Hepatocyte (in vitro differentiated cells): ENCODE measurements at places on chromosomes 11 and 22. TPM values are rescaled to one million over a fixed set of nuclear protein-coding genes. Genes with fewer than 3 reads are reported as not detected.

CACNA1I gene
- 0.16 and 0.17 TPM in 2 replicates for total RNA-seq

- H3K27ac ChIP-seq = peak overlapping the region; percentile 60
- H3K27me3 ChIP-seq = no peaks in the 10 kb centered on the region
- no peak overlapping the region for H3K4me3 ChIP-seq
- DNase-seq = peak; percentile 39
- H3K4me1 ChIP-seq = no peaks in the 10 kb centered on the region
Observed at GRCh38 chr11:12540913-12541582, 133.2 kb upstream of the TEAD1 start.

GRCh38 chr11:63764679-63765647, 3.6 kb downstream of the ZFTA start:
- no peak overlapping the region for H3K4me3 ChIP-seq
- H3K27ac ChIP-seq = peak overlapping the region; percentile 93
- no peaks in the 10 kb centered on the region for H3K27me3 ChIP-seq
- no peaks in the 10 kb centered on the region for H3K36me3 ChIP-seq

DNA sequence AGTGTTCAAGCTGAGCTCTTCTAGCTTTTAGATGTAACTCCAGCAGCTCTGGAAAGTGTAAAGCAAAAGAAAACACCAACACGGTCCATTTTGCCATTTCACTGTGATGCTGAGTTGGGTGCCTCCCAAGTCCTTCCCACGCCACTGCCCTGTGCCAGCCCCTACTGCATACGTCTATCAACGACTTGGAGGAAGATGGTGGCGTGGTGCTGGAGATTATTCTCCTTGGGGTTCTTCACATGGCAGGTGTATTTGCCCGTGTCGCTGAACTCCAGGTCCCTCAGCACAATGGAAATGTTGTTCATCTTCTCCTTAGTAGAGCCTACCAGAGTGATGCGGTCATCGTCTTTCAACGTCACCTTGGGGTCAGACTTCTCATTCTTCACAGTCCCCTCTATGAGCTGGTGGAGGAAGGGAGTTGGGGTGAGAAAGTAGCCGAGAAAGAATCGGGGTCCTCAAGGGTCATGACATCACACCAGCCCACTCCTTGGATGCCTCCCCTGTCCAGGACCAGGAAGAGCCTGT, 8.9 kb downstream of the SCN4B start:
- peaks cover 33% of the 10 kb centered on the region for H3K27me3 ChIP-seq
- no peaks in the 10 kb centered on the region for H3K36me3 ChIP-seq
- H3K4me1 ChIP-seq = no peaks in the 10 kb centered on the region
- H3K4me3 ChIP-seq = no peak overlapping the region

GRCh38 chr11:78050964-78051831, 12.5 kb upstream of the THRSP start:
- H3K36me3 ChIP-seq = no peaks in the 10 kb centered on the region
- peak; percentile 58 for DNase-seq
- H3K27ac ChIP-seq = peak overlapping the region; percentile 86

GRCh38 chr22:16819249-16819648, 6.0 kb downstream of the XKR3 start:
- H3K27me3 ChIP-seq = no peaks in the 10 kb centered on the region
- no peak overlapping the region for H3K4me3 ChIP-seq
- H3K36me3 ChIP-seq = no peaks in the 10 kb centered on the region
- no peak for DNase-seq

GRCh38 chr22:25816522-25817059, 74.6 kb downstream of the MYO18B start:
- H3K36me3 ChIP-seq = no peaks in the 10 kb centered on the region
- no peak for DNase-seq
- no peak overlapping the region for H3K27ac ChIP-seq
- H3K27me3 ChIP-seq = peaks cover 15% of the 10 kb centered on the region
- no peaks in the 10 kb centered on the region for H3K4me1 ChIP-seq
- no peak overlapping the region for H3K4me3 ChIP-seq

DNA sequence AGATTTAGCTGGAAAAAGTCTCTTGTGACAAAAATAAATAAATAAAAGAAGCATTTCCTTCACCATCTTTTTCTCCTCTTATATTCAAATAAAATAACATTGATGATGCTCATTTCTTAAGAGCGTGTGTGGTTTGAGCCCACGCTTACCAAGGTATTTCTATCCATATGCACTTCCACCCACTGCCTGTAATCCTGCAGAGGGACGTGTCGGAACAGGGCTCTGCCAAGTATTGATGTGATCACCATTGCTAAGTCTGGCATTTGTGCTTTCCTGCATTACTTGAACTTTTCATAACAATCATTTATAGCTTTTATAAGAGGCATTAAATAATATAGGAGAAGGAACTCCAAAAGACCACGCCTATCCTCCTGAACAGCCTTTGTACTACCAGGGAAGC, 107.6 kb downstream of the SHANK2 start:
- H3K4me1 ChIP-seq = no peaks in the 10 kb centered on the region
- no peak overlapping the region for H3K4me3 ChIP-seq
- no peaks in the 10 kb centered on the region for H3K27me3 ChIP-seq
- no peaks in the 10 kb centered on the region for H3K36me3 ChIP-seq
- no peak overlapping the region for H3K27ac ChIP-seq

OLFML1 gene
- 9.3 and 11.4 TPM in 2 replicates for total RNA-seq

- peak overlapping the region; percentile 25 for H3K27ac ChIP-seq
- H3K36me3 ChIP-seq = no peaks in the 10 kb centered on the region
- no peaks in the 10 kb centered on the region for H3K27me3 ChIP-seq
Observed at GRCh38 chr11:104776501-104777170, 121.6 kb downstream of the CASP12 start.

GRCh38 chr11:30317030-30317429, 5.9 kb upstream of the ARL14EP start:
- no peak overlapping the region for H3K4me3 ChIP-seq
- no peak overlapping the region for H3K27ac ChIP-seq
- peaks cover 3% of the 10 kb centered on the region for H3K27me3 ChIP-seq
- DNase-seq = no peak
- no peaks in the 10 kb centered on the region for H3K36me3 ChIP-seq

LDHA gene
- 380 and 421 TPM in 2 replicates for total RNA-seq

JAML gene
- 3.5 and 5.3 TPM in 2 replicates for total RNA-seq

- peaks cover 33% of the 10 kb centered on the region for H3K4me1 ChIP-seq
- no peaks in the 10 kb centered on the region for H3K27me3 ChIP-seq
- H3K4me3 ChIP-seq = no peak overlapping the region
- peak; percentile 67 for DNase-seq
- H3K36me3 ChIP-seq = peaks cover 4% of the 10 kb centered on the region
Observed at GRCh38 chr11:57320719-57321387, 3.9 kb downstream of the TNKS1BP1 start.

- H3K27ac ChIP-seq = peak overlapping the region; percentile 49
- no peak for DNase-seq
- no peaks in the 10 kb centered on the region for H3K27me3 ChIP-seq
- H3K36me3 ChIP-seq = no peaks in the 10 kb centered on the region
- no peaks in the 10 kb centered on the region for H3K4me1 ChIP-seq
Observed at GRCh38 chr11:70323806-70324205, 53.3 kb downstream of the PPFIA1 start.

GRCh38 chr11:3133261-3134217, 31.6 kb downstream of the OSBPL5 start:
- H3K27me3 ChIP-seq = no peaks in the 10 kb centered on the region
- H3K27ac ChIP-seq = no peak overlapping the region
- no peak for DNase-seq
- H3K36me3 ChIP-seq = no peaks in the 10 kb centered on the region

INPP5J gene
- total RNA-seq = 3.4 and 3.5 TPM in 2 replicates

DNA sequence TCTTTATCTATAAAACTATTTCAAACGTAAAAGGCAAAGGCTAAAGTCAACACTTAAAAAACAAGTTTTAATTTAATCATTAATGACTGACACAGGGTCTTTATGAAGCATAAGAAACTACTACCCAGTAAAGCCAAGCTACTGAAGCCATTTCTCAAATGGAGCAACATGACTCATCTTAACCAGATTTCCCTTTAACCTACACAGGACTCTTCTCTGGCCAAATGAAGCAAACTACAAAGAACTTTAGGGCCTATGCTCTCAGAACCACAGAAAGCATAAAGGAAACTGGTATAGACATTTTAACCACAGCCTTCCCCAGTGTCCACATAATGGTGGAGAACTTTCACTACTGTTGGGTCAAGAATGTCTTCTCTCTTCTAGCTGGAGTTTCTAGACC, 34.7 kb downstream of the ALG9 start:
- peak; percentile 18 for DNase-seq
- H3K27ac ChIP-seq = peak overlapping the region; percentile 57
- H3K27me3 ChIP-seq = no peaks in the 10 kb centered on the region
- H3K4me3 ChIP-seq = no peak overlapping the region
- no peaks in the 10 kb centered on the region for H3K36me3 ChIP-seq
- peaks cover 40% of the 10 kb centered on the region for H3K4me1 ChIP-seq

- H3K27ac ChIP-seq = no peak overlapping the region
- H3K36me3 ChIP-seq = no peaks in the 10 kb centered on the region
- peaks cover 18% of the 10 kb centered on the region for H3K4me1 ChIP-seq
- H3K4me3 ChIP-seq = no peak overlapping the region
- peak; percentile 75 for DNase-seq
Observed at GRCh38 chr11:27296497-27296896, 66.5 kb downstream of the CCDC34 start.

DNA sequence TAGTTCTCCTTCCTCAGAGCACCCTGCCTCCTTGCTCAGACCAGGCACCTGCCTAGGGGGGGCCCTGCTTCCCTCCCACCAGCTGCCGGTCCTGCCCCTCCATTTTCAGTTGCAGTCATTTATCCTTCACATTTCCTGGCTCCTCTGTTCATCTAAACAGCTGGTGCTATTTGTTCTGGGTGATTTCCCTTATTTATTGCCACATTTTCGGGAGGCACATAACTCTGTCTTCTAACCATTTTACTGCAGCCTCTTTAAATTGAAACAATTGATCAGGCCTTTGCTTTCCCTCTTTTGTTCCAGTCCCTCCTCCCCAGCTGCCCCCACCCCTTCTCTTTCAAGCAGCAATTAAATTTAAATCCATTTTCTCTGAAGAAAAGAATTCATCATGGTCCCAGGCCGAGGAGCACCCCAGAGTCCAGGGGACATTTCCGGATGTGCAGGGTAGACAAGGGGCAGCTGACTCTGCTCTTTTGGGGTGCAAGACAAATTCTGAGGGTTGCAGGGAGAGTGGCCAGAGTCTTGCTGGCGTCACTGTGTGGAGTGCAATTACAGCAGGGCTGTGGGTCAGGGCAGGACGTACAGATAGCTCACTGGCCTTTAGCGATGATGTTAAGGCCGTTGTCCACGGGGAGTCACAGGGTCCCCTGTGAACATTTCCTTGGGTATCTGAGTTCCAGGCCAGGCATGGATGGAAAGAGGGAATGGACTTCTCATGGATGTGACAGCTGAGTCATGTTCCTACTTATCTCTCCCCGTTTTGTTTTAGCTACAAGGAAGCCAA, 476.4 kb downstream of the TBC1D22A start:
- no peak for DNase-seq
- H3K27ac ChIP-seq = no peak overlapping the region
- no peak overlapping the region for H3K4me3 ChIP-seq
- H3K4me1 ChIP-seq = no peaks in the 10 kb centered on the region

GRCh38 chr11:110022548-110022947, 70.6 kb upstream of the ZC3H12C start:
- H3K27ac ChIP-seq = no peak overlapping the region
- no peak for DNase-seq
- H3K27me3 ChIP-seq = no peaks in the 10 kb centered on the region
- no peak overlapping the region for H3K4me3 ChIP-seq
- H3K4me1 ChIP-seq = peaks cover 10% of the 10 kb centered on the region

KCNQ1 gene
- total RNA-seq = 1.8 and 4.0 TPM in 2 replicates

- DNase-seq = no peak
- no peaks in the 10 kb centered on the region for H3K36me3 ChIP-seq
- H3K27me3 ChIP-seq = no peaks in the 10 kb centered on the region
- no peak overlapping the region for H3K27ac ChIP-seq
Observed at GRCh38 chr11:1139441-1140083, 18.2 kb upstream of the MUC5AC start.

DNA sequence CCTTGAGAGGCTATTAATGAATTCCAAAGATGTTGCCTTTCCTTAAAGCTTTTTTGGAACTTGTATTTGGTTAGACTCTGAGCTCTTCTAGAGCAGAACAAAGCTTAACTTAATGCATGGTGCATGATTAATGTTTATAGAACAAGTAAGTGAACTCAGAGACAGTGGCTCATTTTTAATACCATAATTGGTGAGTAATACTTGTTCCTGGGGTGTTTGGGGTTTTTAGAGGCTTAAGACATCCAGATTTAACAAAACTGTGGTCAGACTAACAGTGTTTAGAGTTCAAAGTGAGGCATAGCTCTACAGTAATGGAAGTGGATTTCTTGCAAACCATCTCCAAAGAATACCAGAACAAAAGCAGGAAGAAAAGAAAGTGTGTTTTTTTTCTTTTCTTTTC, 73.7 kb upstream of the CTSC start:
- no peaks in the 10 kb centered on the region for H3K4me1 ChIP-seq
- H3K27me3 ChIP-seq = no peaks in the 10 kb centered on the region
- DNase-seq = no peak
- no peak overlapping the region for H3K4me3 ChIP-seq

DNA sequence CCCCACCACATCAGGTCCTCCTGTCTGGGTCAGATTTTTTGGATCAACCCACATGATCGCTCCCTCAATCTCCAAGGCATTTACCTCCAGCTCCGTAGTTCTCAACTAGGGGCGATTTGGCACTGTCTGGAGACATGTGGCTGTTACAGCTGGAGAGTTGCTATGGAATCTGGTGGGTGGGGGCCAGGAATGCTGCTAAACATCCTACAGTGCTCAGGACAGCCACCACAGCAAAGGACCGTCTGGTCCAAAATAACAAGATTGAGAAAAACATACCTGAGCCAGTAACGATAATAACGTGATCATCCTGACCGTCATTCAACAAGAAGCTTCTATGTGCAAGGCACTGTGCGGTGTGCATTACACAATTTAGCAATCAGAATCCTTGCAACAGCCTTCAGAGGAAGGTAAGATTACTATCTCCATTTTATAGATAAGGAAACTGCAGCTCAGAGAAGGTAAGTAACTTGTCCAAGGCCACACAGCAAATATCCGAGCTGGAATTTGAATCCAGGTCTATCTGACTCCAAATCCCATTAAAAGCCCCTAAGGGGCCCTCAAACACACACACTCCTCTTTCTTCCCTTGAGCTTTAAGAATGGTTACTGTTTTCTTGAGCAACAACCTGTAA, 14.3 kb upstream of the CRY2 start:
- no peaks in the 10 kb centered on the region for H3K36me3 ChIP-seq
- no peaks in the 10 kb centered on the region for H3K27me3 ChIP-seq
- no peaks in the 10 kb centered on the region for H3K4me1 ChIP-seq
- H3K4me3 ChIP-seq = no peak overlapping the region
- no peak overlapping the region for H3K27ac ChIP-seq

SHANK2 gene
- 11.9 and 17.3 TPM in 2 replicates for total RNA-seq

GRCh38 chr11:73521621-73522020, 76.3 kb downstream of the FAM168A start:
- no peaks in the 10 kb centered on the region for H3K4me1 ChIP-seq
- H3K27me3 ChIP-seq = no peaks in the 10 kb centered on the region
- H3K36me3 ChIP-seq = no peaks in the 10 kb centered on the region
- H3K27ac ChIP-seq = no peak overlapping the region

POLR2L gene
- total RNA-seq = 38.0 and 50.2 TPM in 2 replicates

GRAP2 gene
- 0.12 TPM in 1 of 2 replicates, not detected in the other for total RNA-seq

APOL4 gene
- 1.0 and 2.8 TPM in 2 replicates for total RNA-seq
